A549 treated with Hydrocortisone at 1 μM for 4 hours (cell line): ENCODE measurements at places on chromosomes 16 and 17. TPM values are rescaled to one million over a fixed set of nuclear protein-coding genes. Genes with fewer than 3 reads are reported as not detected.

ABCA8 gene
- total RNA-seq, result 0.24 to 0.54 TPM (median 0.33 TPM) in 5 replicates

NXPH3 gene
- 1.0 to 1.4 TPM (median 1.3 TPM) in 5 replicates for total RNA-seq

ESRP2 gene
- 0.08 to 0.22 TPM (median 0.09 TPM) in 5 replicates for total RNA-seq

EVPLL gene
- not detected in 5 replicates for total RNA-seq

RRAD gene
- 39.6 to 64.4 TPM (median 54.9 TPM) in 5 replicates for total RNA-seq

DHRS7C gene
- not detected in 5 replicates for total RNA-seq

HS3ST4 gene
- not detected in 5 replicates for total RNA-seq

CHST4 gene
- 0.05 to 0.09 TPM (median 0.08 TPM) in 3 of 5 replicates, not detected in the others for total RNA-seq

GPRC5C gene
- total RNA-seq, result 49.3 to 62.9 TPM (median 55.3 TPM) in 5 replicates

ANKRD11 gene
- total RNA-seq, result 108 to 117 TPM (median 114 TPM) in 5 replicates

ZNF652 gene
- 6.7 to 9.5 TPM (median 9.0 TPM) in 5 replicates for total RNA-seq

UNC45B gene
- not detected in 5 replicates for total RNA-seq

CFAP97D1 gene
- total RNA-seq, result 0.02 to 0.03 TPM (median 0.03 TPM) in 3 of 5 replicates, not detected in the others

OR3A1 gene
- not detected in 5 replicates for total RNA-seq

CA4 gene
- 0.09 to 0.29 TPM (median 0.20 TPM) in 3 of 5 replicates, not detected in the others for total RNA-seq

CEMP1 gene
- not detected in 5 replicates for total RNA-seq

PDIA2 gene
- total RNA-seq, result 0.48 to 0.86 TPM (median 0.68 TPM) in 5 replicates

HOXB3 gene
- 3.1 to 5.3 TPM (median 5.0 TPM) in 5 replicates for total RNA-seq

HNF1B gene
- 16.4 to 19.5 TPM (median 18.7 TPM) in 5 replicates for total RNA-seq

SDR42E2 gene
- total RNA-seq, result not detected in 5 replicates

PLA2G10 gene
- 0.28 to 0.63 TPM (median 0.52 TPM) in 5 replicates for total RNA-seq

TTYH2 gene
- total RNA-seq, result 1.7 to 2.3 TPM (median 2.0 TPM) in 5 replicates
